NCI-H1048 (cell line): ENCODE measurements at places on chromosomes 1 and 21.

DNA sequence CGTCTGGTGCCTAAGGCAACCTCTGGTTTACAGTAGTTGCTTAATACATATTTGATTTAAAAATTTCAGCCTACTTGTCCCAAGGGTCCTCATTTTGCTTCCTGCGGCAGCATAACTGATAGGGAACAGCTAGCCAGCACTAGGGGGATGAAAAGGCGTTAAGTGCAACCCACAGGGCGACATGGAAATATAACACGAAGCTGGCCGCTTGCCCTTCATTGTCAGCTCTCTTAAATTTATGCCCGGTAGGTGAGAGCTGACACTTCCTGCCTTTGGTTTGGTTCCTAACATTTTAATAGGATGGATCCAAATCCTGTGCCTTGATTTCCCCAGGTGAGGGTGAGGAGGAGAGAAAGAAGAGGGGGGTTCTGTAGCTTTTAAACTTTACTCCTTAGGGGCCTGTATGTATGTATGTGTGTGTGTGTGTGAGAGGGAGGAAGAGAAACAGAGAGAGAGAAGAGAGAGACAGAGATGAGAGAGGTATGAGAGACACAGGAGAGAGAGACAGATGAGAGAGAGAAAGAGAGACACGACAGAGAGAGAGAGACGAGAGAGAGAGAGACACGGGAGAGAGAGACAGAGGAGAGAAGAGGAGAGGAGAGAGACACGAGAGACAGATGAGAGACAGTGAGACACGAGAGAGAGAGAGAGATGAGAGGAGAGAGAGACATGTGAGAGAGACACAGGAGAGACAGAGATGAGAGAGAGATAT lies 938 bp upstream of the ACTN2 start:
- no peak for DNase-seq

DNA sequence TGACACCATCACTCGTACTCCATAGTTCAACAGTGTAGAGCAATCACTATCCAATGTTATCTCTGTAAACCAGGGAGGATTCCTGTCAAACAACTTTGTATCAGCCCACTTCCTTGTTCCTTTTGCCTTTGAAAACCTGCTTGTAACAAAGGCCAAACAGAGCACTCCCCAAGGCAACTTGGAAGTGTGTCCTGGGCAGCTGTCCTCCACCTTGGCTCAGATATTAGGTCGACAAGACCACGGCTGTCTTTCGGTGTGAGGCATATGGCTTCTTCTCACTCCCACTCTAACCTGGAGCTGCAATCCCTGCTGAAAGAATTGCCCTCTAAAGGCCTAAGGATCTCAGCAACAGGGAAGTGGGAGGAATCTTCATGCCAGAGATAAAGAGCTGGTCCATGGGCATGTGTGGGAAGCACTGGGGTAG lies 66.7 kb downstream of the ITPKB start:
- DNase-seq, result no peak

- no peak for DNase-seq
Measured at GRCh38 chr1:246949956-246950355, 18.2 kb upstream of the AHCTF1 start.

DNA sequence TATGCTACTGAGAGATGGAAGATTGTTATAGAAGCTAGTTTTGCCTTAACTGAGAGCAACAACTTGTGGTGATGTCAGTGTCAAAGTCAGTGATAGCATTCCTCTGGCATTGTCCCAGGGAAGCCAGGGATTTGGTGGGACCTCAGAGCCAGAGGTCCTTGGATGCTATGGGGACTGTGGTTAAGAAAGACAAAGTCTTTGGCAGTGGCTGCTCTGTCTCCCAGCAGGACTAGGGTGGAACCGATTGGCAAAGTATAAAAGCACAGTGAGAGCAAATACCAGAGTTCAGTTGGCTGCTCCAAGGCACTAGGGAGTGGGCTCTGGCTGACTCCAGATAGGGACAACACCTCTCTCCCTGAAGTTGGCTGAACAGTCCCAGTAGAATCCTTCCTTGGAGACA lies 104.8 kb downstream of the GDAP2 start:
- no peak for DNase-seq

DNA sequence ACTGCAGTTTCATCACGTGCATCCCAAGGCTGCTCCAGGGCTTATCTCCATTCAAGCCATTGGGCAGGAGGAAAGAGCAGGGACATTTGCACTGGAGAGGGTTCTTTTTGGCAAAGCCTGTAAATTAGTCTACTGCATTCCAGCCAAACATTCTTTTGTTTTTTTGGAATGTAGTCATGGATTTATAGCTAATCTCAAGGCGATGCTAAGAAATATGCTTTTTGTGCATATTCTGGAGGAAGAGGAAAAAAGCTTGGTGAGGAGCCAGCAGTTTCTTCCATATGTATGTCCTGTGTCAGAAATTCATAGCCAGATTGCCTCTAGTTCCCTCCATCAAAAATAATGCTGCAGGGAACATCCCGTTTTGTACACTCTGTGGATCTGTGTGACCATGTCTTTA lies 221.4 kb downstream of the BACH1 start:
- no peak for DNase-seq

- no peak for DNase-seq
Measured at GRCh38 chr1:19169642-19170041, 40.4 kb downstream of the UBR4 start.

DNA sequence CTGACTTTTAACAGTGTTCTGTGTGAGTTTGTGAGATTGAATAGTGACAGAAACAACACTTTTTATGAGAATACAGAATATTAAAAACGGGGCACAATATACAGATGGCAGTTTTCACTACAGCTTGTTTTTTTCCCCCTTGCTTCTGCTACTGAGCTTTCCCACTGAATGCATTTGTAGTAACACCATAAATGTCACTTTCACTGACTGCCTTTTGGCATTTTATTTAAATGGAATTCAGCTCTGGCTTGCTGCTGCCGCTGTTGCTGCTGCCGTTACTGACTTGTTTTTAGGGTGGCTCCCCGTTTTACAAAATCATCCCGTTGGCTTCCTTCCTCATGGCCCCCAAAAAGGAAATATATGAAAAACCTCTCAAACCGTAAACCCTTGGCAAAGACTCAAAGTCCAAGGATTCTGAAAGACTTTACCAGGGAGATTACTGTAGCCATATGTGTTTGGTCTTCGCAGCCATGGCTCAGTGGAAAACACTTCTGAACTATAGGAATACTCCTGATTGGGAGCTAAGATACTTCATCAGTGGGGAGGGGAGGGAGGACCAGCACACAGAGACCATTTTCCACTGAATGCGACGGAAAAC lies 151.0 kb downstream of the NUF2 start:
- DNase-seq, result no peak

GRCh38 chr1:110916669-110917306 lies 43.8 kb downstream of the CD53 start:
- DNase-seq, result no peak

GRCh38 chr1:20153000-20153418 lies 13.9 kb downstream of the PLA2G2F start:
- no peak for DNase-seq

DNA sequence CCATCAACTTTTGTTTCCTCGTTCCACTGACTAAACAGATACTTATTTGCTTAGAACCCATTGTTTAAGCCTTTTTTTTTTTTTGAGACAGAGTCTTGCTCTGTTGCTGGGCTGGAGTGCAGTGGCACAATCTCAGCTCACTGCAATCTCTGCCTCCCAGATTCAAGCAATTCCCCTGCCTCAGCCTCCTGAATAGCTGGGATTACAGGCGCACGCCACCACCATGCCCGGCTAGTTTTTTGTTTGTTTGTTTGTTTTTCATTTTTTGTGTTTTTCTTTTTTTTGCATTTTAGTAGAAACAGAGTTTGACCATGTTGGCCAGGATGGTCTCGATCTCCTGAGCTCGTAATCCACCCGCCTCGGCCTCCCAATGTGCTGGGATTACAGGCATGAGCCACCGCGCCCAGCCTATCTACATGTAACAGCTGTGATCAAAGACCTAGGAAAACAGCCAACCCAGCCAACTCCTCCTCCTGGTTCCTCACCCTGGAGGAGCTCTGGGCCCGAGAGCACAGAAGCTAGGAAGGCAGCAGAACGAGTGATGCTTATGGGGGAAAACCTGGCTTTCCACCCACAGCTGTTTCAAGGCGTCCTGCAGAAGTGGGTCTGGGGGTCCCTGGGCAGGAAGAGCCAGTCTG lies 32.9 kb downstream of the KCNN3 start:
- DNase-seq, result no peak

DNA sequence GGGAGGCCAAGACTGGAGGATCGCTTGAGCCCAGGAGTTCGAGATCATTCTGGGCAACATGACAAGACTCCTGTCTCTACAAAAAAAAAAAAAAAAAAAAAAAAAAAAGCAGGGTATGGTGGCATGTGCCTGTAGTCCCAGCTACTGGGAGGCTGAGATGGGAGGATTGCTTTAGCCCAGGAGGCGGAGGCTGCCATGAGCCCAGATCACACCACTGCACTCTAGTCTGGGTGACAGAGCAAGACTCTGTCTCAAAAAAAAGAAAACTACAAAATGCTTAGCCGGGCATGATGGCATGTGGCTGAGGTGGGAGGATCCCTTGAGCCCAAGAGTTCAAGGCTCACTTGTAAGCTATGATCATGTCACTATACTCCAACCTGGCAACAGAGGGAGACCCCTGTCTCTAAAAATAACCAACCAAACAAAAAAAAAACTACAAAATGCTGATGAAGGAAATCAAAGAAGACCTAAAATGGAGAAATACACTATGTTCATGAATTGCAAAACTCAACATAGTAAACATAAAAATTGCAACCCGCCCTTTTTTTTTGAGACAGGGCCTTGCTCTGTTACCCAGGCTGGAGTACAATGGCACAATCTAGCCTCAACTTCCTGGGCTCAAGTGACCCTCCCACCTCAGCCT lies 20.4 kb downstream of the SHISAL2A start:
- DNase-seq, result no peak

GRCh38 chr1:160652924-160653619 lies 6.2 kb upstream of the SLAMF1 start:
- no peak for DNase-seq

DNA sequence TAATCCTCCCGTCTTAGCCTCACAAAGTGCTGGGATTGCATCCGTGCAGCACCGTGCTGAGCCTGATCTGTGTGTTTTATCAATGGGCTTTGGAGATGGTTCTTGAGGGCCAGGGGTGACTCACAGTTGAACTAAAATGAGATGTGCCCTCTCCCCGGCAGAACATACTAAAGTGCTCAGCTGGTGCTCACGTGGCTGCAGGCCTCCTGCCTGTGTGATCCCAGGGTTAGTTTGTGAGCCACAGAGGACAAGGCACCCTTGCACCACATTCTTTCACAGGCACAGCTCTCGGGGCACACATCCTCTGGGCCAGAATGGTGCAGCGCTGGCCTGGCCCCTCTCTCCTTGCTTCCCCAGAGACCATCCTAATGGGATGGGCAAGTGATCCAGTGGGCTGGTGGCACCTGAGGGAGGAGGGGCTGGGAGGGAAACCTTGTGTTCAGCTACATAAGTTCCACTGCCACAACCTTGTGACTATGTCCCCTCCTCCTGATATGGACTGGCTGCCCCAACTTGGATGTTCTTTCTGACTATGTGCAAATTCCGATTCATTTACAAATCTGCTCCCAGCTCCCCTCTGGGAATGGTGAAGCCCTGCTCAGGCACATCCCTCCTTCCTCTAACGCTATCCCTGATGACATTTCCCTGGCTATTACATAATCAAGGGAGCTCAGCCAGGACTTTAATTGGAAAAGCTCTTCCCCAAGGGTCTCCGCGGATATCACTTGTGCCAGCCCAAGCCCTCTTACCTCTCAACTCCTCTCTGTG lies 197.0 kb upstream of the EDN2 start:
- no peak for DNase-seq

DNA sequence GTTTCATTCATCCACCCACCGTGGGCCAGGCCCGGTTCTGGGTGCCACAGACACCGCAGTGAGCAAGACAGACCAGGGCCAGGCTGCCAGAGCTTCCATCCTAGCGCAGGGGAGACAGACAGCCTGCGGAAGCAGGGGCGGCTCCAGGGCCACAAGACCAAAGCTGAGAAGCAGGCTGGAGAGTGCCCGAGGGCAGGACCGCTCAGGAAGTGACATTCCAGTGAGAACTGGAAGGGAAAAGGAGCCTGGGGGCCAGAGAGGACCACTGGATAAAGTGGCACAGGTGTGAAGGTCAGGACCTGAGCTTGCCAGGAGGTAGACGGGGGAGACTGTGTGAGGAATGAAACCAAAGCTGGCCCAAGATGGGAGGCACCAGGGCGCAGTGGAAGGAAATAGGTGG lies 59.5 kb upstream of the EFHD2 start:
- no peak for DNase-seq

DNA sequence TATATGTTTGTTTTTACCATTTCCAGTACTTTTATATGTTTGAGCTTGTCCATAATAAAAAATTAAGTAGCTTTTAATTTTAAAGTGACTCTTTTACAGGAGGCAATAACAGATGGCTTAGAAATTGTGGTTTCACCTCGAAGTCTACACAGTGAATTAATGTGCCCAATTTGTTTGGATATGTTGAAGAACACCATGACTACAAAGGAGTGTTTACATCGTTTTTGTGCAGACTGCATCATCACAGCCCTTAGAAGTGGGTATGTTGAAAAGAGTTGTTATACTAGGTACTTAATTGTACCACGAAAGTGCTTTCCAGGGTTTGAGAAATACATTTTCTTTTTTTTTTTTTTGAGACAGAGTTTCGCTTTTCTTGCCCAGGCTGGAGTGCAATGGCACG lies 46.1 kb downstream of the RNF2 start:
- DNase-seq, result no peak

DNA sequence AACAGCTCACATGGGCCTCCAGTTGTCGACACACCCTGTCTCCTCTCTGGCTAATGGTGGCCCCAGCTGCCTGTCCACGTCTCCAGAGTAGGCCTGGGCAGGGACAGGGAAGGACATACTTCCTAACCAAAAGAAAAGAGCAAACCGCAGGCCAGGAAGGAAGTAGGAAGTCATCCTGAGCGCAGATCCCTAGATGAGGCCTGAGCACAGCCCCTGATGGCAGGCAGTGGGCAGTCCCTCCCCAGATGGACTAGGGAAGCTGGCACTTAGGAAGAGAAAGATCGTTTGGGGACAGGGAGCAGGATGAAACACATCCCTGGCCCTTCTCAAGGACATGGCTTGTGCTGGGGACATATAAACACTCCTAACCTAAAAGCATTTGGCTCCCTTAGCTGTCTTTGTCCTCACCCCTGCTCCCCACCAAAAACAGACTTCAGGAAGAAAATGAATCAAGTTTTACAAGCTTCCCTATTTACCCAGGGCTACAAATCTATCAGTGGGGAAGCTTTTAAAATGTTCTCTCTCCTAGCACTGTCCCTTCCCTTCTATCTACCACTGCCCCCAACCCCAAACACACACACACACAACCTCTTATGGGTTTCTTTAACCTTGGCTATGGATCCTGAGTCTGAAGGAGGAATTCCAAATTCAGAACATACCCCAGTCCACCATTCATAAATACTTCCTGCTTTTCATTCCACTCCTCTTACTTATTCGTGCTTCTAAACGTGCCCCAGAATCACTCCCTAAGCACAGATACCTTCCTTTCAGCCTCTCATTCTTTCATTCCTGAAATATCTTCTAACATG lies 21.1 kb downstream of the SSBP3 start:
- DNase-seq, result no peak

- no peak for DNase-seq
Measured at GRCh38 chr1:227559926-227560325, 3.4 kb upstream of the ZNF678 start.
